ENCODE measurements at places on chromosomes 5 and 9.

DNA sequence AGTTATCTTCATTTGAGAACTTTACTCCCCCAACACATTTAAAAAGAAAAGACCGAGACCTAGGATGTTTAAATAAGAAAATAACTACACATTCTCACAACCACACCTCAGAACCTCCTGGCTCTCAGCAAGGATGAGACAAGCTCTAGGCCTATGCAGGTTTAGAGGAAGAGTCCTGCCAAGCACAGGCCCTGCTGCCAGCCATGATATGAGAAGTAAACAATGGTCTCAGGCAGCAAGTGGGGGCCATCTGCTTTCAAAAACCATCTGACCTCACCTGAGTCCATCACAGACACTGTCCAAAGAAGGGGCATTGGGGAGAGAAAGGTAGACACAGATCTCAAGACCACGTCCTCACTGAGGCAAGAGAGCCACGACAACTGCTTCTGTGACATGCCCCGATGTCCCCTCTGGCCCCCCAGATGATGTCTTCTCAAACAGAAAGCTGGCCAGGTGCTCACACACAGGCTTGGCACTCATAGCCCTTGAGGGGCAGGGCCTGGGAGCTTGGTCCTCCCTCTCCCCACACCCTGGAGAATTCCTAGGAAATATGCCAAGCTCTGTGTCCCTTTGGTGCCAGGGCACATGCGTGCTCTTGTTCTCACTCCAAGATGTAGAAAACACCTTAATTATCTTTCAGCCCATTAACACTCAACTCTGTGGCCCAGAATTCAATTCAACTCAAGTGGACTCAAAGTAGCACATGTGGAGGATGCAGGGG lies 150.4 kb downstream of the FSTL4 start:
- DNase-seq: no peak

DNA sequence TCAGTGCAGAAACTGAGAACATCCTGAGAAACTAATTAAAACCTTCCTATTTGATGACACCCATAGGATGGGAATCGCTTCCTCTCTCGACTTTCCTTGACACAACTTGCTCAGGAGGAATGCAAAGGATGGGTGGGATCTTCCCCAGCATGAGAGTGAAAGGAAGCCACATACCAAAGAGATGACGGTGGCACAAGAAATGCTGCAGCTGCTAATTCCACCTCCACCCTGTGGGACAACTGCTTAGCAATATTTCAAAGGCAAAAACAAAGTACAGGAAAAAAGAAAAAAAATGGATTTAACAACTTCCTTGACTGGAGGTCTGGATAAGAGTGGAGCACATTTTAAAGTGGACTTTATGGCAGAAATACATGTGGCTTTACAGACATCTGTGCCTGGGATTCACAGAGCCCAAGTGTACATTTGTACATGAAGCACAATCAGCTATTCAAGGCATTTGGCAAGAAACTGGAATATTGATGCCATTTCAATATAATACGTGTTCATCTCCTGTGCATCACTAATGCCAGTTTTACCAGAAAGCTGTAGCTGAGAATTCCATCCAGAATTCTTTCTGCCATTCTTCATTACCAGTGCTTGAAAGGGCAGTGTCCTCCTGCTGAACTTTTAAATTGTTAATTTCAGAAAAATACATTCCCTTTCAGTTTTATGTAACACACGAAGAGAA lies 359.2 kb upstream of the ACTBL2 start:
- DNase-seq: no peak

DNA sequence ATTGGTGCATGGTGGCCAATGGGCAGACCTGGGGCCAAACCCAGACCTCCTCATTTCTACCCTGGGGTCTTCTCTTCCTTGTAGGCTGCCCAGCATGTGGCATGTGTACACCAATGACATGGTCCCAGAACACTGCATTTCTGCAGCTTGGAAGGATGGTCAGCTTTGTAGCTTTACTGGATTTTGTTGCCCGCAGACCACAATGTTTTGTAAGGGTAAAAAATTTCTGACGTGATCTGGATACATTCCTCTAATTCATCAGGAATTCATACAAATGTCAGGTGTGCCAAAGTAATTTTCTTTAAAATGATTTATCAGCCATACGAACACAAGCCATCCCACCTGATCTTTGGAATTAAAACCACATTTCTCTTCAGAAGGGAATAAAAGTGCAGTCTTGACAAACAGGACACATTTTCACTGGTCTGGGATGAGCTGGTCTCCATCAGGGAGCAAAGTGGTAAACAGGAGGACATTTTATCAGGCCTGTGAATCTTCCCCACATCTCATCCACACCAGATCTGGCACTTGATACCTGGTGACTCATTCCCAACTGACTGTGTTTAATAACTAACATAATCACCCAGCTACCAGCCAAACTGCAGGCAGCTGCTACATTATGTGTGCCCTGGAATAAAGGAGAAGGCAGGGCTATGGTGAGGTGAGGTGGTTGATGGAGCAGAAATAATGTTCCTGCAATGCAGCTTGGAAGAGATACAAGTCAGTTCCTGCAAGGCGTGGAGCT lies 103.9 kb downstream of the SPOCK1 start:
- no peak for DNase-seq

DNA sequence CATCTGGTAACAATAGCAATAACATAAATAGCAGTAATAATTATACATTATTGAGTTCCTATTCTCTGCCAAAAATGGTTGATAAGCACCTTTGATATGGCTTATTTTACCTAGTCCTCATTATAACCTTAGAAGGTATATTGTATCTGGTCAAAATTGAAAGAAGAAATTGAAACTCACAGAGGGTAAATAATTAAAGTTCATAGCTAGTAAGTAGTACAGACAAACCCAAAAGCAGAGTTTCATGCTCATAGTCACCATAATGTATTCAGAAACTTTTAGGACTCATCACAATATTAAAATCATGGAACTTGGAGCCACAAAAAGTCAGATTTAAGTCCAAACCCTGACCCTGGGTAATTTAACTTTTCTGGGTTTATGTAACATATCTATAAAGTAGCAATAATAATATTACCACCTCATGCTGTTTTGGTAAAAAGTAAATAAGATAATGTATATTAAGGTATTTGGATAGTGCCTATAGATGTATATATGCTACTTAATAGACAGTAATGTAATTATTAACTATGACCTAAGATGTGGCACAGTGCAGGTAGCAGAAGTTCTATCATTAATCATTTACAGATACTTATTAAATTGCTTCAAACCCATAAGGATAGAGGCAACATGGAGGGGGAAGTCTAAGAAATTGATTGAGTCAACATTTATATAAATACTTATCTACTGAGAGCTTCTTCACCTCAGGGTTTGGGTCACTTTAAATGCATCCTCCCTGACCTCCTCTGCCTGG lies 32.4 kb downstream of the STK32A start:
- no peak for DNase-seq

DNA sequence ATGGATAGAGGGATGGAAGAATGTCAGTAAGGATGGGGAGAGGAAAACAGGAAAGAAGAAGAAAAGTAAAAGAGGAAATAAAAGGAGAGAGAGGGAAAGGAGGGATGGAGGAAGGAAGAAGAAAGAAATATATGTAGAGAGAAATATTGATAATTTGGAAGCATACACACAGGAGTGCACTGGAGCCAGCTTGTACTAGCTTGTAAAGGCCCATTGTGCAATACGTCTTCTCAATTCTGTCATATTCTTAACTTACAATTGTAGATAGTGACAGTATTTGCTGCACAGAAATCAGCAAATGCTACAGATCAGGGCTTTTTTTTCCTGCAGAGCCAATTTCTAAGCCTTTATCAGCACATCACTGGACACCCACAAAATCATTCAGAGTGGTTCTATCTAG lies 458.8 kb upstream of the WWC1 start:
- DNase-seq: no peak

- peak; percentile 24 for DNase-seq
Observed at GRCh38 chr9:83956436-83957247, 23.4 kb downstream of the HNRNPK start.

- no peak for DNase-seq
Observed at GRCh38 chr5:109876941-109877669, 187.4 kb downstream of the MAN2A1 start.

GRCh38 chr5:12861886-12862654 lies 957.8 kb upstream of the CTNND2 start:
- no peak for DNase-seq

- no peak for DNase-seq
Observed at GRCh38 chr9:2257248-2257929, 242.2 kb downstream of the SMARCA2 start.

GRCh38 chr5:169549453-169550100 lies 34.0 kb upstream of the SPDL1 start:
- DNase-seq: no peak

- no peak for DNase-seq
Observed at GRCh38 chr9:75120686-75121085, 32.4 kb downstream of the OSTF1 start.

GRCh38 chr5:83496626-83497025 lies 25.1 kb downstream of the VCAN start:
- no peak for DNase-seq

GRCh38 chr9:90256345-90256744 lies 386.3 kb downstream of the DIRAS2 start:
- DNase-seq: no peak

DNA sequence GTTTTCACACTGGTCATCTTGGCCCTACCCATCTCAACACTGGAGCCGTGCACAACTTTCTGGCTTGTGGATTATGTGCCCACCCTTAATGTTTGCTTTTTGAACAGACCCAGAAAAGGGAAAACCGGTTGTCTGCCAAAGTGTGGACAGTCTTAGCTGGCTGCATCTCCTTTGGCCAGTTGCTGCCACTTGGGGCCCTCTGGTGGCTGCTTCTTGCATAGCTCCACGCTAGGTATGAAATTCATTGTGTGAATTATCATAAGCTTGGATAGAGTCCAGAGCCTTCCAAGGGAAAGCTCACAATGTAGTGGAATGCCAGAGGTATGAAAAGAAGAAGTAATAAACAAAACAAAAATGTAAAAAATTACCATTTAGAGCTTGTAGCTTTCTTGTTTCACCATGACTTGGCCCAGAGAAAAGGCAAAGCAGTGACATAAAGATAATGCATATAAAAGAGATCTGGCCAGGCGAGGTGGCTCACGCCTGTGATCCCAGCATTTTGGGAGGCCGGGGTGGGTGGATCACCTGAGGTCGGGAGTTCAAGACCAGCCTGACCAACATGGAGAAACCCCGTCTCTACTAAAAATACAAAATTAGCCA lies 12.5 kb upstream of the SLC36A3 start:
- DNase-seq: no peak

GRCh38 chr9:124436320-124436719 lies 13.9 kb upstream of the ADGRD2 start:
- no peak for DNase-seq

DNA sequence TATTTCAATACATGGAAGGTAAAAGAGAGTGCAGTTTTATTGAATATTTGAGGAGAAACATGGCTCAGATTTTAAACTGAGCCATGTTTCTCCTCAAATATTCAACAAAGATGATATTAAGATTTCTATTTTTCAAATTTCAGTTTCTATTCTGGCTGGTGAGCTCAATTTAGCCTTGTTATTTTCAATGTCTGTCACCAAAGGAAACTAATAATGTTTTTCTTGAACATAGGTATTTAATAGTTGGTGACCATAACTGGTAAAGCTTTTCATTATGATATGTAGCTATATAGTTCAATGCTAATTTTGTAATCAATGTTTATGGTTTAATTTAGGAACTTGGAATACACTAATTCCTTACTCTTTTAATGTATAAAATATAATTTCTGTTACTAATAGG lies 177.4 kb downstream of the FER start:
- DNase-seq: no peak

DNA sequence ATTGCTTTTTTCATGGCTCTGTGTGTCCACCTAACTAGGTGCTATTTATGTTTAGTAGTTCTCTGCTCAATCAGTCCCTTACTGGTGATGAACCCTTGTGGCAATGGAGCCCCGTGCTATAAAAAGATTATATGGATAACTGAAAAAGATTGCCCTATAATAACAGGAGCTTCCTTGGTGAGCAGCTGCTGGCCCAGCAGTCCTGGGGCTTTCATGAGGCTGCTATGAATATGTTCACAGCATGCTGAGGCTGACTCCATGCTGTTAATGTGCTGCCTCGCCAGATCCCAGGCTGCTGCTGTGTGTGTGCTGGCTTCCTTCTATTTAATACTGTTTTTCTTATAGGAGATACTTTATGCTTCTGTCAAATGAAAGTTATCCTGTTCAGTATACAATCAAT lies 357.5 kb downstream of the TAF11L14 start:
- DNase-seq: no peak

DNA sequence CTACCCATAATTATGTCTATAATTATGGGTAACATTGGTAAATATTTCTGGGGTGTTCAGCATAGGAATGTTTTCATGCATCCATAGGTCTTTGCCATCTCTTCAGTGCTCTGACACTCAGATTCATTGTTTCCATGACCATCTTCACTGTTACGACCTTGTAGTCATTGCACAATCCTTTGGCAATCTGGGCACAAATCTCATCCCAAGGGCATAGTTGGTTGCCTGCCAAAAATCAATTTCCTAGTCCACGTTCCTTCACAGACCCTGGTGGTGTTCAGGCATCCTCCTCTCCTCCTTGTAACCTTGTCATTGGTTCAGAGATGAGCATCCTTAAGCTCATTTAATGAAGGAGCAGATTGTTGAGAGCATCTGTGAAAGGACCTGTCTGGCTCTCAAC lies 1400.7 kb downstream of the CDH12 start:
- DNase-seq: no peak

- DNase-seq: no peak
Observed at GRCh38 chr5:122844910-122845228, 544 bp upstream of the SNX24 start.

DNA sequence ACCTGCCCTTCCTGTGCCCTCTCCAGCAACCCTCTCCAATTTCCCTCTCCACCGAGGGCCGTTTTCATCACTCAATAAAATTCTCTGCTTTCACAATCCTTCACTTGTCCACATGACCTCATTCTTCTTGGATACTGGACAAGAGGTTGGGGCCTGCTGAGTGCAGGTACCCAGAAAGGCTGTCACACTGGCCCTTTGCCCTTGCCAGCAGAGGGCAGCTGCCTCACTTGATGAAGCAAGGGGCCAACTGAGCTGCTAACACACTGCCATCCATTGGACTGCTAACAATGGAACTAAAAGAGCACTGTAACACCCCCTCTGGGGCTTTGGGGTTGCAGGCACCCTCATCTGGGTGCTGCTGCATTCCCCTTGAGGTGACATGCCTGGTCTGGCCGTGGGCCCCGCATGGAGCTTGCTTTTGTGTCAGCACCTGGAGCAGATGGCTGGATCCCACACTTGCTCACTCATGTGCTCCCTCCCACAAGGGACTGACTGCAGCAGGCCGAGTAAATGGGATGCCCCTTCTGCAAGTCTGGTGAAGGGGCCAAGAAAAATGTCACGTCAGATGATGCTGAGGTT lies 308.1 kb upstream of the ADCY2 start:
- DNase-seq: no peak

DNA sequence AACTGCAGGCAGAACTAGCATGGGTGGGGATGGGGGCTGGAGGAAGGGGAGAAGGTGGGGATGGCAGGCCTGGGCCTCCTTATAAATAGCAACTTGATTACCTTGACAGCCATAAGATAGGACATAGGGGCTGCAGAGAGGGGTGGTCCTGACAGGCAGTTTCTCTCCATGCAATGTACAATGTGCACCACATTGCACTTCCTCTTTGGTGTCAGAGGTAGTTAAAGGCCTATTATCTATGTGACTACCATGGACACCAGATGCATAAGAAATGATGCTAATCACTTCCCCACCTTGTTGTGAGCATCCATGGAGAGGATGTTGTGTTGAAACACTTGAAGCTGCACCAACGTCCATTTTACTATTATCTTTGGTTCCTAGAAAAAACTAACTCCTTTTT lies 20.2 kb upstream of the SUB1 start:
- no peak for DNase-seq

GRCh38 chr5:110161162-110161561 lies 471.4 kb downstream of the MAN2A1 start:
- DNase-seq: no peak
